ENCODE measurements at places on chromosomes 6 and 20.

DNA sequence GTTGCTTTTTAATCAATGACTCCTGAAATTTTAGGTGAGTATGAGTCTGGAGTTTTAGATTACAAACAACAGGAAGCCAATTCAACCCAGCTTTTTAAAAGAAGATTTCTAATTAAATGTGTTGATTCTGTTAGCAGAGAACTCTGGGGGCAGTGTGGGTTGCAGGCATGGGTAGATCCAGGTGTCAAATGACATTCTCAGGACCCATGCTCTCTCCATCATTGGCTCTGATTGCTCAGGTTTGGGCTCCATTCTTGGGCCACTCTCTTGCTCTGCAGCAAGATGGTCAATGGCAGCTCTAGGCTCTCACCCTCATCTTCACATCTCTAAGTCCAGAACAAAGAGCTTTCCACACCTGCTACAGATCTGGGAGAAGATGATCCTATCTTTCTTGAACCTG is 463.7 kb downstream of the PREX1 start:
- DNase-seq, result no peak

- no peak for DNase-seq
Measured at GRCh38 chr6:19268718-19269117, 568.5 kb upstream of the ID4 start.

- no peak for DNase-seq
Measured at GRCh38 chr6:77205936-77206335, 257.4 kb downstream of the HTR1B start.

DNA sequence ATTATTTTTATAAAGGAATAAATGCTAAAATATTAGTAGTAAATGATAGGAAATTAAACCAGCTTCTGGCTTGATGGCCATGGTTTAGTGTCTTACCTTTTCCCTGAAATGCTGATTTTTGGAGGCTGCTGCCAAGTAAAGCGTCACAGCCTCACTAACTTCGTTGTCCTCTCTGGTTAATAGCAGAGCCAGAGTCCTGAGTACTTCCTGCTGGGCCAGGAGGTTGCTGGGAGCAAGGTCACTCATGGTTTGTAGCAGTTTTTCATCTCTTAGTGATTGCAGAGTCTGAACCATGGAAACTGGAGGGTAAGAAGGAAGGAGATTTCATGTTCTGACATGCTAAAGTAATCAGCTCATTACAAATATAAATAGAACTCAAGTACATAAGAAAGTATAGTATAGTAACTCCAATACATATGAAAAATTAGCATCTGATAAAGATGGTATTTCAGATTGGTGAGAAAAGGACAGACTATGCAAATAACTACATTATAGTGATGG is 26.5 kb upstream of the ARMH2 start:
- DNase-seq, result no peak

DNA sequence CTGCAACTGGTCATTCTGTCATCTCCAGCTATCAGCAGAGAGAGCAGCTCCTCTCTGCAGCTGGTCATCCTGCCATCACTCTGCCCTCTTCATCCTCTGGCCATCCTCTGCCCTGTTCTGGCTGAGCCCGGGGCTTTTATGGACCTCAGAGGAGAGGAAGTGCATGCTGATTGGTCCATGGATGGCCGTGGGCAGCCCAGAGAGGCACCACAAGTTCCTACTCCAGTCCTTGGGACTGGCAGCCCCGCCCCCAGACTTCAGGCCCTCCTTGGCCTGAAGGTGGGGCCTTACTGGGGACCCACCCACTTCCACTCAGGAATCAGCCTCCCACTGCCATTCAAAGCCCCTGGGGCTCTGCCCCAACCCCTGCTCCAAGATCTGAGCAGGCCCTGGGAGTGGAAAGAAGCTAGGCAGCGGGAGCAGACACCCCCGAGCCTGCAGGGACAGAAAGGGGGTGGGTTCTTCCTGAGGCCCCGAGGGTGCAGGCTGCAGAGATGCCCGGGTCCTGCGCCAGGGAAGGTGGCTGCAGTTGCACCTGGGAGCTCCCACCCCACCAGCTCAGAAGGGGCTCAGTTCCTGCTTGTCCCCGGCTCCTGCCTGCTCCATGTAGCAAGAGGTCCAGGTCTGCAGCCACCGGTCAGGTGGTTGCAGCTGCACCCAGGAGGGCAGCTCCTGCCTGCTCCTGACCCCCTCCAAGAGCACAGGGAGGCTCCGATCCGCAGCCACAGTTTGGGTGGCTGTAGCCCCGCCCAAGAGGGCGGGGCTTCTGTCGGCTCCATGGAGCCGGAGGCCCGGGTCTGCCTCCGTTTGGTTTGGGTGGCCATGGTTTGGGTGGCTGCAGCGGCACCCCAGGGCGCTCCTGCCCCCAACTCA is 34.1 kb upstream of the HMGA1 start:
- DNase-seq, result no peak

DNA sequence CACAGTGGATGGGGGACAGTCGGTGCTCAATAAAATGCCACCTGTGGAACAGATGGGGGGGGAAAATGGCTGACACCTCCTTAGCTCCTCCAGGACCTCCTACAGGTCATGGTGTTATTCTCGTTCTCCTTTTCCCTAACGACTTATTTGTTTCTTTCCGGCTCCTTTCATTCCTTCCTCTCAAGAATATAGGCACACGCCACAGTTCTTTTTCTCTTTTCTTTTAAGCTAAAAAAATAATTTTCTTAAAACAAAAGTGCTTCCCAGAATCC is 1.4 kb upstream of the RNASET2 start:
- no peak for DNase-seq

DNA sequence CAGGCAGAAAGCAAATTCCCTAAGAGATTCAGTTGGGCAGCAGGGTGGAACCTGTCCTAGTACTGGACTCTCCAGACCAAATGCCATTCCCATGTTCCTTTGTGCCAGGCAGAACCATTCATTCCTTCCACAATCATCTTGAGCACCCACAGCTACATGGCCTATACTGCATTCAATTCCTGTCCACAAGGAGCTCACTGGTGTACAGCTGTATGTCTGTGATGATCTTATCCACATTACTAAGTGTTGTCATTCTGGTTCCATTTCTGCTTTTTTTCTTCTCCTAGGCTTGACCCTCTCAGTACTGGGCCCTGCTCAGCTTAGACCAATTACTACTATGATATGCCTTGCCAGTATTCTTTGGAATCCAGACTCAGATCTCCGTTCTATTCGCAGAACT is 27.5 kb downstream of the MAN1A1 start:
- DNase-seq, result no peak

DNA sequence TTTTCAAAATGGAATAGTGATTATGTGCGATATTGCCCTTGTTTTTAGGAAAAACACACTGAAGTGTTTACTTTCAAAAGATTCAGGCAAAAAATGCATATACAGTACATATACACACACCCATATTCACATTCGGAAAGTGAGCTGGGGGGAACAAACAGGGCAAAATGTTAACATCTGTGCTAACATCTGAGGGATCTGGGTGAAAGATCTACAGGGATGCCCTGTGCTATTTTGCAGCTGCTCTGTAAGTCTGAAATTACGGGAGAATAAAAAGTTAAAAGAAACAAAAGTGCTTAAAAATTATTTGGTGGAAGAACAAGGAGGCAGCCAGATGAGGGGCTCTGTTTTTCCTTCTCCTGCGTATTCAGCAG is 860 bp downstream of the CST3 start:
- DNase-seq, result no peak

DNA sequence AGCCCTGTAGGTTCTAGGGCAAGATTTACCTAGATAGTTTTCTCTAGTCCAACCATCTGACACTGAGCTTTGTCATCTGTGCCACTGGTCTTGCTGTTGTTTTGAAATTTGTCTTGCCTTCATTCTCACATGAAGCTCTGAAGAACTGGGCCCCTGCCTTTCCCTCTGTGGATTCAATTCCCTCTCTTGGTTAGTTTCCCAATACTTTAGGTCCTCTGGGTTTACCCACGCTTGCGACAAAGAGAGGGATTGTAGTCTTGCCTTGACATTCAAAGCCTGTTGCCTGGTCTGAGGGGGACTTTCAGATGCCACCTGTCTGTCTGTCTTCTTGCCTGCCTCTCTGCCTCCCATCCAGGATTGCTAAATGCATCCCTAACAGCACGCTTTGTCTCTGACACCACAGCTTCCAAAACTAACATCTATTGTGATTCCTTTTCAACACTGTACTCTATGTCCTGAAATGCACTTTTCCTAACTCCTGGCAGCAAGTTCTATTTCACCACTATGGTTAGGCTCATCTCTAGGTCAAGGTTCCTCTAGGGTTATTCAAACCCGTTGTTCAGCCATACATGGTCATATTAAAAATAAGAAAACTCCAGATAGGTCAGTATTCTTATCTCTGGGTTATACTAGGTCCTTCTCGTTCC is 25.5 kb upstream of the MANEA start:
- no peak for DNase-seq

GRCh38 chr6:42042108-42042507 is 8.2 kb upstream of the TAF8 start:
- DNase-seq, result no peak

GRCh38 chr6:116616737-116617053 is 416 bp downstream of the RSPH4A start:
- DNase-seq, result no peak

- no peak for DNase-seq
Measured at GRCh38 chr6:170057961-170058877, 232.7 kb downstream of the DLL1 start.

DNA sequence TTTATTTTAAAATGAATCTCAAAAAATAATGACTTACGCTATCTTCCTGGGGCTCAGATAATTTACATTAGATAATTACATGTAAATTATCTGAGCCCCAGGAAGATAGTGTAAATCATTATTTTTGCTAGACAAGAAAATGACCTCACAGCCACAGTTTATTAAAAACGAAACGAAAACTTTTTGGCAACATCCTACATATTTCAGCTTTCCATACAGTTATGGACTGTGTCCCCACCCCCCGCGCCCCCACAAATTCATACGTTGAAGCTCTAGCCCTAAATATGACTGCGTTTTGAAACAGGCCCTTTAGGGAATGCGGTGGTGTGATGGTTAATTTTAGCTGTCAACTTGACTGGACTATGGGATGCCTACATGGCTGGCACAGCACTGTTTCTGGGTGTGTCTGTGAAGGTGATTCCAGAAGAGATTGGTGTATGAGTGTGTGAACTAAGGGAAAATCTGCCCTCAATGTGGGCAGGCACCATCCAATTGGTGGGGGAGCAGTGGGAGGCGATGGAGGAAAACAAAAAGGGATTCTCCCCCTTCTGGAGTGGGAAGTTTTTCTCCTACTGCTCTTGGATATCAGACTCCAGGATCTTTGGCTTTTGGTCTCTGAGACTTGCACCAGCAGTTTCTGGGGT is 52.6 kb downstream of the TRPC4AP start:
- DNase-seq, result no peak

- DNase-seq, result no peak
Measured at GRCh38 chr6:123803504-123804013, at the start of gene NKAIN2. TSS of gene NKAIN2 (plus strand) at chr6:123803865.

- no peak for DNase-seq
Measured at GRCh38 chr6:1131285-1132079, 180.4 kb upstream of the FOXQ1 start.

- no peak for DNase-seq
Measured at GRCh38 chr6:35392773-35393672, 50.7 kb downstream of the PPARD start.

DNA sequence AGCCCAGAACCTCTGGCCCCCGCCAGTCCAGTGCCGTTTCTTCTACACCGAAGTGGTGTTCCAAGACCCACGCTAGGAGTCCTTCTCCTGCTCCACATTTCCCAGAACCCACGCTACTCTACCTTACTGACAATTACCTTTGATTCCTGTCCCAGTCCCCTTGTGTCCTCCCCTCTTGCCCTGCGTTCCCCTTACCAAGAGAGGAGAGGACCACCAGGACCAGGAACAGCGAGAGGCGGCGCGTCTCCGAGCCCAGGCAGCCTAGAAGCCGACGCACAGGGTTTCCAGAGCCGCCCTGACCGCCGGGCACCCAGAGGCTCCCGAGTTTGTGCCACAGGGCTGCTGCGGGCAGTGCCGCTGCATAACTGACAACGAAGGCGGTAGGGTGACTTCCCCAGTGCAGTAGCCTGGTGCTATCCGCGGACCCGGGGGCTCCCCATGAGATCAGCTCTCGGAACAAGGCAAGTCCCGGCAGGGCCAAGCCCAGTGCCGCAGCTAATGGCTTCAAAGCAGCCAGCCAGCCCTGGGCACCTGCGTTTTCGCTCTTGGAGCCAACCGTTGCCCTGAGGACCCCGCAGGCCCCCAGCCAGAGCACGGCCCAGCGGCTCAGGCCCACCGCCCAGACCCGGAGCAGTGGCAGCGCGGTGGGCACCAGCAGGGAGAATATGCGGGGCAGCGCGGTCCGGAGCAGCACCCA is 512 bp downstream of the TAP1 start:
- DNase-seq, result no peak

- DNase-seq, result no peak
Measured at GRCh38 chr6:34509782-34510181, 43.9 kb downstream of the PACSIN1 start.

DNA sequence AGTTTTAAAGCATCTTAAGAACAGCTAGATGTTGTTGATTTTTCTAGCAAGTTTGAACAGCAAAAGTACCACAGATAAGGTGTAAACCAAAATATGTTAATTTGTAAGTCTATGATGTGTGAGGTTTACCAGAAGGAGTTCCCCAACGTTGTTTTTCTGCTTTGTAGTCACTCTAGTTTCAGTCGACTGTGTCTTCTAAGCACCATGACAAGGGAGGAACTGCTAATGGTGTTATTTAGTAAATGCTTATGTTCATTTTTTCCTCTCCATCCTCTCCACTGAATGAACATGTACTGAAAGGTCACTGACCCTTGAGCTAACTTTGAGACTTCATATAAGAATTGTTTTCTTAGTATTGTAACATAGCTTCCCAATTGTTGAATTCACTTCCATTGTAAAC is 3.0 kb downstream of the ENPP3 start:
- no peak for DNase-seq

DNA sequence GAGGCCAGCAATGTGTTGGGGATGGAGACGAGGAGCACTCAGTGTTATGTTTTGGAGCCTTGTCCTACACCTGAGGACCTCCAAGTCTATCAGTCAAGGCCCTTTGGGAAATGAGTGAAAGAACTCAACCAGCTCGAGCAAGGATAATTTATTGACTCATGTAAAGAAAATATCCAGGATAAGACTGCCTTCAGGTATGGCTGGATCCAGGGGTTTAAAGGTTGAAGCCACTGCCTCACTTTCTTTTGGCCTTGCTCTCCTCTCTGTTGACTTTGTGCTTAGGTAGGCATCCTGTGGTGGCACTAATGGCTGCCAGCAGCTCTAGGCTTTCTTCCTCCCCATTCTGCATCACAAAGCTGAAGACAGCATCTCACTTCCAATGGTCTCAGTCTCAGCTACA is 66.3 kb upstream of the ZNFX1 start:
- DNase-seq, result no peak

GRCh38 chr6:130841128-130841728 is 14.0 kb downstream of the SMLR1 start:
- DNase-seq, result no peak

DNA sequence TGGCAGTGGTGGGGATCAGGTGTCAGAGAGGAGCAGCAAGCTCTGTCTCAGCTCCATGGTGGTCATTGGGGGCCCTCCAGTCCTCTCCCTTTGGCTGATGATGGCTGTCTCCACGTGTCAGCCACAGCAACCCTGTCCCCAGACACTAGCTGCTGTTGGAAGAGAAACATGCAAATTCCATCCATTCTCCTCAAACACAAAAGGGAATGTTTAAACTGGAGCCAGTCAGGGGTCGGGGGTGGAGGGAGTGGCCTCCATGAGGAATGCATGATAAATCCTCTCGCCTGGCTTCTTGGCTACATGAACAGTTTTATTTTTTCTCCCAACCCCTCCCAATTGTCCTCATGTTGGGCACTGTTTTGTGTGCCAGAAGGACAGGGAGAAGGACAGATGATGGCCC is 86.4 kb downstream of the EDN3 start:
- DNase-seq, result no peak

Measured in esophagus squamous epithelium (tissue), 5 donors.